ENCODE measurements at places on chromosomes 4 and X. TPM values are rescaled to one million over a fixed set of nuclear protein-coding genes. Genes with fewer than 3 reads are reported as not detected.

PABPC1L2A gene
- total RNA-seq: not detected

HCFC1 gene
- total RNA-seq: 19.0 TPM

FUNDC2 gene
- total RNA-seq: 85.2 TPM

GAGE12C gene
- total RNA-seq: not detected

GASK1B gene
- total RNA-seq: 0.31 TPM

SLC10A4 gene
- 35.0 TPM for total RNA-seq

TCEAL6 gene
- total RNA-seq: 3.8 TPM

KLB gene
- total RNA-seq: 0.81 TPM

MAGEA2 gene
- 3.2 TPM for total RNA-seq

IQSEC2 gene
- total RNA-seq: 3.6 TPM

SLIT2 gene
- total RNA-seq: 224 TPM

KIF4A gene
- total RNA-seq: 10.3 TPM

HSFX2 gene
- 0.53 TPM for total RNA-seq

RGN gene
- total RNA-seq: 0.21 TPM

FGFBP1 gene
- not detected for total RNA-seq

OFD1 gene
- total RNA-seq: 33.3 TPM

FRG2 gene
- not detected for total RNA-seq

CLDN2 gene
- 0.41 TPM for total RNA-seq

BST1 gene
- total RNA-seq: 2.5 TPM

MAGEC1 gene
- 0.27 TPM for total RNA-seq

FAM47A gene
- total RNA-seq: not detected

RNF128 gene
- 0.25 TPM for total RNA-seq

OPRPN gene
- total RNA-seq: 2.5 TPM

TMPRSS11F gene
- total RNA-seq: 0.13 TPM

CENPVL1 gene
- total RNA-seq: 1.5 TPM

All from motor neuron (in vitro differentiated cells).